ENCODE measurements at places on chromosomes 11 and 22.

- no peak for DNase-seq
Observed at GRCh38 chr11:18347471-18348125, 25.2 kb downstream of the GTF2H1 start.

DNA sequence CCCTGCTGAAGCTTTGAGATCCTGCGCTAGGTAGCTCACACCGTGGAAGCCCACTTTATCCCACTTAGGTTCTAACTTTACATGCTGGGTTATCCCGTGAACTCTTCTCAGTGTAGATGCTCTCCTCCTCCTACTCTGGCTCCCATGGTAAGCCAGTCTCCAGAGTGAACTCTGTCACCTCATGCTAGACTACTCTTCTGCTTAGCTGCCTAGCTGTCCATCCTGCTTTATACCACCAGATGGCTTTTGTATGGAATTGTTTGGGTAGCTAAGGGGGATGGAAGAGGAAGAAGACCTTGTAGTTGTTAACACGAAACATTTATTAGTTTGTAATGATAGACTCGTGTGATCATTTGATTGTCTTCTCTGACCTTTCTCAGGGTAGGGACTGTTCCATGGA is 46.8 kb downstream of the EMSY start:
- DNase-seq = no peak

GRCh38 chr11:18012122-18012905 is 533 bp downstream of the SERGEF start:
- DNase-seq = peak; percentile 19

GRCh38 chr11:66317723-66318599 is 1.1 kb upstream of the CD248 start:
- DNase-seq = peak; percentile 66

DNA sequence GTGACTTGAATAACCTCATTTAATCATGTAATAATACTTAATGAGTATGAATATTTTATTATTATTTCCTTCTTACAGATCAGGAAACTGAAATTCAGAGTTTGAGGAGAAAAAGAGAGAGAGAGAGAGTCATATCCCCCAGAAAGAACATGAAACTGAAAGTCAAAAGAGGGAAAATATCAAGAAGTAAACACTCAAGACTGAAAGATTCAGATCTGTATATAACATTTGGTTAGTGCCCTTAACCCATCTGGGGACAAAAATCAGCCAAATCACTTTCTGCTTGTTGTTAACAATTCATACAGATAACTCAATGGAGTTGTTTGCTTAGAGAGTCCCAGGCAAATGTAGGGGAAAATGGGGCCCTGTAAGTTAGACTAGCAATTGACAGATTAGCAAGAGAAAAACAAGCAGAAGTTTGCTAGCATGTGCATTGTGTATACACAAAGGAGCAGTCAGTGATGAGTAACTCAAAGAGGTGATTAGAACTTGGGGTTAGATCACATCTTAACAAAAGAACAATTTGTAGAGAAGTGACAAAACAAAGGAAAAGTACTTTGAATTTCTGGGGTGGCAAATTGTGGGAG is 25.9 kb upstream of the MMP13 start:
- peak; percentile 3 for DNase-seq

- DNase-seq = peak; percentile 63
Observed at GRCh38 chr11:57458410-57459163, 1.7 kb upstream of the RTN4RL2 start.

DNA sequence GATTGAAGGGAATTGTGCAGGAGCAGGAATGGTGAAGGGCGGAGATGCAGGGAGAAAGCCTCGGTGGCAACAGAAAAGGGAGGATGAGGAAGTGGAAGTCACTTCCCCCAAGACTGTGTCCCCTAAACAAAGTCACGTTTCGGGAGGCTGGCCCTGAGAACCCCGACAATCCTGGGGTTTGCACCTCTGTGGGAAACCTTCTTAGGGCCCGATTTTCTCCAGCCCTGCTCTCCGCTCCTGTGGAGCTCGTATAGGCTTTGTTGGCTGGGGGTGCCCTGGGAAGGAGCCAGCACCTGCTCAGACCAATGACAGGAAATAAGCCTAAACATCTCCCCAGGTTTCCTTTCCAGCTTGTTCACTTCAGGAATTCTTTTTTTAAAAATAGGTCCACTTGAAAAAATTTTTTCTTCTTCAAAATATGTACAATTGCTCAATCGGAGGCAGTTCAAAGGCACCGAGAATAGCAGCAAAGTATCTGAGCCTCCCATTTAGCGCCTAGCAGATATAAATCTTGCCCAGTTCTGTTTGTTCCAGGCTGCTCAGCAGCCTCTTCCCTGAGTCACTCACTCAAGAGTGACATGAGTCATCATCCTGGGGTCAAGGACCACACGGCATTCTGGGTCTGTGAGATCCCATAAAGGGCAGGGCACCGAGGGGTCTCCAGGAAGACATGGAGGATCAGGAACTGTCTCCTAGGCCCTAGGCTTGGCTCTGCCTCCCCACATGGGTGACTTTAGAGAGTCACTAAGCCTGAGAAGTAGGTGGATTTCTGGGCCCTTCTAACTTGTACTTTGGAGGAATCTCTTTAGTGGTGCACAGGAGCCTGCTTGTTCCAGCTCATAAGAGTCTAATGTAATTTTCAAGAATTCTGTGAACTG is 34.0 kb downstream of the IRAG1 start:
- DNase-seq = peak; percentile 12

- no peak for DNase-seq
Observed at GRCh38 chr11:93908689-93909088, 58.3 kb upstream of the VSTM5 start.

DNA sequence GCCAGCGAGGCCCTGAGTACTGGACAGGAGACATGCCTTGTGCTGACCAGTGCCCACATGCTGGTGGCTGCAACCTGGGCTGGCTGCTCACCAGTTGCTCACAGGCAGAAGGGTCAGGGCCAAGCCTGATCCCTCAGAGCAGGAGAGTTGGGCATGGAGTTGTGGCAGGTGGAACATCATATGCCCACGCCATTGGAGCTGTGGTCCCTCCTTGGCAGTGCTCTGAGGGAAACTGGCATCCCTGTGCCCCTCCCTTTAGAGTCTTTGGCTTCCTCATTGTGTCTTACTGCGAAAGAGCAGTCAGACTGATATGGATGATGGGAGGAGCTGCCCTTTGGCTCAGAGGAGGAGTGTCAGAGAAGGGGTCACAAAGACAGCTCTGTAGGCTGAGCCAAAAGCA is 3.1 kb upstream of the MYEOV start:
- DNase-seq = no peak

GRCh38 chr22:18968011-18968749 is 32.1 kb upstream of the PRODH start:
- DNase-seq = no peak

DNA sequence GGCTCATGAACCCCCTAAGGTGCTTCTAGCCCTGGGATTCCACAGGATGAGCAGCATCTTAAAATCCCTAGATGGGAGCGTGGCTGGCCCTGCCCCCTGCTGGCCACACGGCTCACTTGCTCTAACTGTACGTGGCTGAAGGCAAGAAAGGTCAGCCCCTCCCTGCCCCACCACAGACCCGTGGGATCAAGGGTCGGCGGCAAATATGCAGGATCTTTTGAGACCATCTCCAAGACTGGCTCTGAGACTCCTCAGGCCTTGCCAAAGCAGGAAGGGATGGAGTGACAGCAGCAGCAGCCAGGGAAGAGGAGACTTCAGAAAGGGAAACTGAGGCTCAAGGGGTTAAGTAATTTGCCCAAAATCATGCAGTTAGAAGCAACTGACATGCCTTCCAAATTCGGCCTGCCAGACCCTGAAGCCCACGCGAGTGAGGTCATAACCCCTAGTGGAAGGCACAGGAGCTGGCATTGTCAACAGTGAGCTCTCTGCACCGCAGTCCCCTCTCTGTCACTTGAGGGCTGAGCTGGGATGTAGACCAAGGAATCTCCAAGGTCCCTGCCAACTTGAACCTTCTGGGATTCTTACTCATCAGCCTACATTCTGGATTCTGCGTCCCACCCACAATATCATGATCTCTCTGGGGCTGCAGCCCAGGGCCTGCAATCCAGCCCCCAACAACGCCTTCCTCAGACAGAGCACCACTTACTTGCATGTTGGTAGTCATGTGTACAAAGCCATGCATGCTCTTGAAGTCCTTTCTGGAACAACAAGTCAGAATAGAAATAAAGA is 31.4 kb downstream of the CREB3L1 start:
- DNase-seq = peak; percentile 72

DNA sequence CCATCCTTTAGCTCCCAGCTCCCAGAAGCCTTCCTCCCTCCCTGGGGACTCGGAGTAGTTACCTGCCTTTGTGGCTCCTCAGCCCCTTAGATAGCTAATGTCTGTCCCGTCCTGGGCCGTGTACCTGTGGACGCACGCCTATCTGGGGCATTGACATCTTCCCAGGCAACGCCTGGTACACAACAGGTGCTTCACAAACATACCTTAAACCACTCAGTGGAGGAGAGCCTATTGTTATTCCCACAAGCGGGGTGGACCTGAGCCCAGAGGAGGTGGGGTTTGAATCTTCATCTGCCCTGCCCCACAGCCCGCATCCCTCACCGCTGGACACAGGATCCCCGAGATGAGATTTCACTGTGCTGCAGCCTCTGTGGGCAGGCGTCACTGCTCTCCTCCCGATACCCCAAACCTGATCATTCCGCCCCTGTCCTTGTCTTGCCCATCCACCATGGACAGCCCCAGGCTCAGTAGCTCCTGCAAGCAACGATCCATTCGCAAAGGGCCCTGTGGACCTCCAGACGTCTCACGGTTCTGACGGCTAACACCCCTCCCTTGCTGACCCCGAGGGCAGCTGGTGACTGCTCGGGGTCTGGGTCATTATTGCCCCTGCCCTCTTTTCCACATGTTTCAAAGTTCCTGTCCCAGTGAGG is 73.8 kb upstream of the SHISAL1 start:
- no peak for DNase-seq

DNA sequence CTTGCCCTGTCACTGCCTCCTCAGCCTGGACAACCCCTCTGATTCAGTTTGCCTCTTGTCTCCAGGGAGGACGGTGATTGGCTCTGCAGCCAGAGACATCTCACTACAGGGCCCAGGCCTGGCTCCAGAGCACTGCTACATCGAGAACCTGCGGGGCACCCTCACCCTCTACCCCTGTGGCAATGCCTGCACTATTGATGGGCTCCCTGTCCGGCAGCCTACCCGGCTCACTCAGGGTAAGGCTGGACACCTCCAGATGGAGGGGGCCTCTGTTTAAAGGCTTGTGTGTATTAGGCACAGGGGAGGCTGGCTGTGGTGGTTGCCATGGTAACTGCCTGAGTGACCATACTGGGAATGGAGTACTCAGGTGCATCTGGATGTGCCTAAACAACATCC is 8.6 kb downstream of the PHLDB1 start:
- DNase-seq = no peak

- no peak for DNase-seq
Observed at GRCh38 chr22:29914165-29914564, 31.2 kb downstream of the MTMR3 start.

GRCh38 chr22:19121631-19122142 is 525 bp downstream of the DGCR2 start:
- DNase-seq = no peak

GRCh38 chr22:17250380-17251082 is 31.3 kb upstream of the ADA2 start:
- DNase-seq = no peak

DNA sequence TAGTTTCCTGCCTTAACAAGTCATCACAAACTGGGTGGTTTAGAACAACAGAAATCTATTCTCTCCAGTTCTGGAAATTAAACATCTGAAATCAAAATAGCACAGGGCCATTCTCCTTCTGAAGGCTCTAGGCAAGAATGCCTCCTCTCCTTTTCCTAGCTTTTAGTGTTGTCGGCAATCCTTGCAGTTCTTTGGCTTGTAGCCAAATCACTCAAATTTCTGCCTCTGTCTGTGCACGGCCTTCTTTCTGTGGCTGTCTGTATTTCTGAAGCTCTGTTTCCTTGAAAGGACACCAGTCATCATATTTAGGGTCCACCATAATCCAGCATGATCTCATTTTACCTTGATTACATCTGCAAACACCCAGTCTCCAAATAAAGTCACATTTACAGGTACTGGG is 795.5 kb downstream of the METTL15 start:
- no peak for DNase-seq

DNA sequence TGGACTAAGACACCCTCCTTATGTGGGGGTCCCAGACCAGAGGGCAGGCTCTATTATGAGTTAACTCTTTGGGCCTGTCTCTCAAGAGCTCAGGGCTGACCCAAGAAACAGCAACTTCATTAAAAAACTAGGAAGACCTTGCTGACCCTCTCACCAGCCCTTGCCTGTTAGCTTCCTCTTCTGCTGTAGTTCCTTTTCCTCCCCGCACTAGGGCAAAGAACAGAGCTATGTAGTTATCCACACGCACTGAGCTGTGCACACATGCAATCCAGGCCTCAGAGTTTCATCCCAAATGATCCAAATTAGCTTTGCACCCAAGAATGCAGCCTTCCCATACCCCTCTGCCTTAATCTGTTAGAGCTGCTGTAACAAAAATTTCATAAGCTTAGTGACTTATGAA is 539.6 kb upstream of the CADM1 start:
- DNase-seq = no peak

DNA sequence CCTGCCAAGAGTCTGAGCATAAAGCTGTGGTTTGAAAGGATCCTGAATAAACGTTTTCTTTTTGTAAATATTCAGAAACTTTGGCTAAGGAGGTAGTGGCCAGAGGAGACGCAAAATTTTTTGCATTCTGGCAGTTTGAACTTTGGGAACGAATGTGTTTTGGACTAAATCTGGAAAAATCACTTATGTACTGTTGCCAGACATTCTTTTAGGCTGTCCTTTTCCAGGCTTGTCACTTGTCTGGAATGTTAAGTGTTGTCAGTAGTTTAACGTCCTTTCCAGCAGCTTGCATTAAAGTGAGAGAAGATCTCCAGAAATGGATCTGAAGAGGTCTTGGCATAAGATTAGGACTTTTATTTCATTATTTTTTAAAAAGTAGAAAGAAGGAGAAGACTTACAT is 18.5 kb downstream of the SPECC1L start:
- DNase-seq = no peak

DNA sequence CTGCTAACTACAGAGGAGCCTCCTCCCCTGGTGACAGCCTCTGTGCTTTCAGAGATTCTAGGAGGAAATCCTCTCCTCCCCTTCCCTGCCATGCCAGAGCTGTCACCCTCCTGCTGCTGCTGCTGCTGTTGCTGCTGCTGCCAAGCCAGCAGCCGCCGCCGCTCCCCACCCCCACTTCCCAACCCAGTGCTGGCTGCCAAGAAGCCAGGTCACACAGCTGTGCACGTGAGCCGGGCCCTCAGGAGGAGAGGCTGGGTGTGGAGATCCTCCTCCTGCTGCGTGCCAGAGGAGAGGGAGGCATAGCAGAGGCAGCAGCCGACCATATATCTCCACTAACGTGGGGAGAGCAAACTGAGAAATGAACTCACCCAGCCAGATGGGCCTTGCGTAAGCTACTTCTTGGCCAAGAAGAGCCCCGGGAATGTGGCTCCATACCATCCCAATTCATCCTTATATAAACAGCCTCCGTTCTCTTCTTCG is 12.4 kb downstream of the CRY2 start:
- DNase-seq = no peak
